Epithelial cell of esophagus (primary cell): ENCODE measurements at places on chromosomes 2 and 18.

DNA sequence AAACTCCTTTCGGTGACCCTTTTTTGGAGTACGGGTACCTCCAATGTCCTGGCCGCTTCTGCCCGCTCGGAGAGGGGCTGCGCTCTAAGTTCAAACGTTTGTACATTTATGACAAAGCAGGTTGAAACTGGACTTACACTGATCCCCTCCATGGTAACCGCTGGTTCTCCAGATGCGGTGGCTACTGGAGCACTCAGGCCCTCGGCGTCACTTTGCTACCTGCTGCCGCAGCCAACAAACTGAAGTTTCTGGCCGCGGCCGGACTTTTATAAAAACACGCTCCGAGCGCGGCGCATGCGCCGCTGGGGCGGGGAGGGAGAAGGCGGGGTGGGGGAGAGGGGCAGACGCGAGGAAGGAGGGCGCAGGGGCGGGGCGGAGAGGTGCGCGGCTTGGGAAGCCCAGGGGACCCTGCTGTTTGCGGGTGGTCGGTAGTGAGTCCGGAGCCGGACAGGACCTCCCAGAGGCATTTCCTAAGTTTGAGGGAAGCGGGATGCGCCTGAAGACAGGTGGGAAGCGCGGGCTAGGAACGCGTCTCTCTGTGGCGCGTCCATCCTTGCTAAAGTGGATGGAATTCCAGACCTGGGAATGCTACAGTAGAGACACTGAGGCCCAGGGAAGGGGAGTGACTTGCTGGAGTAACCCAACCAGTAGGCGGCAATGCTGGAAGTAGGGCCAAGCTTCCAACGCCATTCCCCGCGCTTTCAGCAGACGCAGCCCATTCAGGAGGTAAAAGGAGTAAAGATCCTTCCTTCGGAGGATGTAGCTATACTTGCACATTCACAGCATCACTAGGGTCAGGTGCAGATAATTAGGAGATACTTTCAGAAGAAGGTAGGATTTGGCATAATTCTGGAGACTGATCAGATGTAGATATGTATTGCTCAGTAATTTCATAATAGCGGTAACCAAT is at the start of gene CXCR4:
Gene CXCR4, minus strand, starts transcription at position 241 of the 910 bp plus-strand sequence. Its CDS starts 89 bp downstream, at position 152.
- peak; percentile 27 for DNase-seq

- no peak for DNase-seq
Measured at GRCh38 chr18:63149302-63149587, 170.3 kb downstream of the BCL2 start.

- DNase-seq: no peak
Measured at GRCh38 chr2:120059483-120059882, 46.6 kb downstream of the EPB41L5 start.

GRCh38 chr2:164693390-164693789 is 72.1 kb upstream of the GRB14 start:
- DNase-seq: no peak

DNA sequence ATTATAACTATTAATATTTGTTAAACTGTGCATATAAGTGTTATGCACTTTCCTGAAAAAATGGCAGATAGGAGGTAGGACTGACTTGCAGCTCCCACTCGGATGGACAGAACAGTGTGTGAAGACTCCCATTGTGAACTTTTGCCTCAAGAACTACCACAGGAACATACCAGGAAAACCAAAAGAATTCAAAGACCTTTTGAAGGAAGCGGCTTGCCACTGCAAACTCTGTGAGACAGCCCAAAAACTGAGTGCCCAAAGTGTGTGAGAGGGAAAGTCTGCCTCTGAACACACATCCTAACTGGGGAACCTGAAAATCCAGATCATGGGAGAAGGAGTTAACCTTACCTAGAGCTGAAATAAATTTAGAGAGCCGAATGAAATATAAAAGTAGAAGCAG is 171.0 kb downstream of the ZBTB7C start:
- no peak for DNase-seq

GRCh38 chr2:85017411-85018048 is 46.6 kb downstream of the KCMF1 start:
- no peak for DNase-seq

- DNase-seq: peak; percentile 54
Measured at GRCh38 chr2:202261531-202261930, 4.0 kb upstream of the NOP58 start.

GRCh38 chr2:3170792-3171455 is 206.7 kb downstream of the EIPR1 start:
- no peak for DNase-seq

- peak; percentile 43 for DNase-seq
Measured at GRCh38 chr18:21000667-21001066, 110.9 kb downstream of the ROCK1 start.

DNA sequence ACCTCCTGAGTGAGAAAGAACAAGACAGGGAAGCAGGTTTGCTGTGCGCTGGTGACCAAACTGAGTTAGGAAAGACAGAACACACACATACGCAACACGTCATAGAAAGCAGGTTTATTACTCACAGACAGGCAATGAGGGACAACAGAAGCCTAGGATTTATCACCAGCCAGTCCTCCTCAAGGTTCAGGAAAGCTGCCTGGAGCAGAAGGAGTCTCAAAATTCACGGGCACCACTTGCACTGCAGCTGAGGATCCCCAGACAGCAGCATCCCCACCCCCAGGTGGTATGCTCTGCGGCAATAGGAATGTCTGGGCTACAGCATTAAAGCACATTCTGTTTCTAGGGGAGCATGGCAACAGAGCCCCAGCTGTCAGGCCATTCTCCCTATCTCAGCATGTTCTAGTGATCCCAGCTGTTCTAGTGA is 284.4 kb upstream of the RGPD4 start:
- peak; percentile 34 for DNase-seq

GRCh38 chr2:216545359-216545758 is 46.7 kb downstream of the RPL37A start:
- no peak for DNase-seq

GRCh38 chr18:79050005-79050404 is 19.2 kb upstream of the ATP9B start:
- DNase-seq: no peak

- no peak for DNase-seq
Measured at GRCh38 chr2:71938108-71938507, 209.6 kb downstream of the CYP26B1 start.

DNA sequence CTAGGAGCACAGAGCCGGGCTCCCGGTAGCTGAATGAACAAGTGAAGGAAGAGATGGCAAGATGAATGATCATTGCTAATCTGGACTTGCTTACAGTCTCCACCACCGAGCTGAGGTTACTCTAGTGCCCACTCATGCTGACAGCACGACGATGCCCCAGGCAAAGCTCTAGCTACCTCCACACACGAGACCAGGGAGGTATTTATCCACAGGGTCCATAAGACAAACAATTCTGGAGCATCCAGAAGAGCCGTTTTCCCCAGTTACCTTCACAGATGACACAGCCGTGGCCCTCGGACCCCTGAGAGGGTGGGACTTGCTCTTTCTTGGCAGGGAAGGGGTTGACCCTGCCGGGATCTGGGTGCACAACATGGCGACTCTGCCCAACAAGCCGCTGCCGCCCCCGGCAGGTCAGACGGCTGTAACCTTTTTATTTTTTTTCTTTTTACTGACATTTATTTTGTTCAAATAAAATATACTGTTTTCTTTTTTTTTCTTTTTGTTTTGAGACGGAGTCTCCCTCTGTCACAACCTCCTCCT is 120.3 kb downstream of the PXDN start:
- DNase-seq: no peak

GRCh38 chr2:229884775-229885699 is 36.8 kb downstream of the TRIP12 start:
- no peak for DNase-seq

DNA sequence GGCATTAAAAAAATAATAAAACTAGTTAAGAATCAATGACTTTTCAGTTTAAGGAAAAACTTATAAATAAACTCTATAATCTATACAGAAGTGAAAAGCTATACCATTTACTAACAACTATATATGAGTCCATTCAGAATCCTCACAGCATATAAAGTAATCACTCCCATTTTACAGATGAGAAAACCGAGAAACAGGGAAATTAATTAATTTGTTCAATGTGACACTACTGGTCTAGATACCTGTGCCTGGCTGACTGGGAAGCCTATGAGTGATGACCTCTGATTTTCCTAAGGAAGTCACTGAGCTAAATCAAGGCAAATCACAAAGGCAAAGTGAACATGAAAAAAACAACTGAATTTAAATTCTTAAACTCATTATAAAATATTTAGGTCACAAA is 99.5 kb upstream of the RNU4ATAC start:
- DNase-seq: no peak

DNA sequence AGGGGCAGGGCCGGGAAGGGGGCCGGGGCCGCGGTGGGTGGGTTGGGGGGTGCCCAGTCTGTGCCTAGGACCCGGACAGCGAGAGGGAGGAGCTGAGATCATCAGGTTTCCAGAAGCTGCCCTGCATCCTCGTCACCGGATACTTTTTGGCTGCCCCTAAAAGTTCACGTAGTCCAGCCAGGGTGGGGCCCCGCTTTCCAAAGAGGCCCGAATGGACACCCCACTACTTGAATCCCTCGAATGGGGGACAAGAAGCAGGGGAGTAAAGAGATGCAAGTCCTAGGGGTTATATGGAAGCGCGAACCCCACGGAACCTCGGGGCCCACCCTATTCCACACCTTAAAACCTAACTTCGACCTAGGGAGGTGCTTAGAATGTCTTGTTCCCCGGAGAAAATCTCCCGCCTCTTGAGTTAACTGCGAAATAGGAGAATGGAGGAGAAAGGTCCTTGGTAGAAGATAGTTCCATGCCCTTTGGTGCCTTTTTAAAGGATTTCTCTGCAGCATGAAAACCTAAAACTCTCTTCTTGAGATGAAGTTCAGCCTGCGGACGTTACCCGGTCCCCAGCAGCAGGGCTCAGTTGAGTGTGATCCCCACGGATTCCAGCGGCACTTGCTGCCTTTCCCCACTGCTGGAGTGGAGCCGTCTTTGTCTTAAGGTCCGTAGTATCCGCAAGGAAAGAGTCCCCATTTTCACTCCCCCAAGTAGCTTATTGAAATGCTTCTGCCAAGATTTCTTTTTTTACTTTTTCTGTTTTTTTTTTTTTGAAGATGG is 2.1 kb upstream of the RNF152 start:
- no peak for DNase-seq

- peak; percentile 80 for DNase-seq
Measured at GRCh38 chr18:46469186-46469915, 187.7 kb downstream of the LOXHD1 start.
